ENCODE measurements at places on chromosomes 11 and 22.

- DNase-seq = no peak
Observed at GRCh38 chr22:37639771-37640590, 512 bp downstream of the SH3BP1 start.

DNA sequence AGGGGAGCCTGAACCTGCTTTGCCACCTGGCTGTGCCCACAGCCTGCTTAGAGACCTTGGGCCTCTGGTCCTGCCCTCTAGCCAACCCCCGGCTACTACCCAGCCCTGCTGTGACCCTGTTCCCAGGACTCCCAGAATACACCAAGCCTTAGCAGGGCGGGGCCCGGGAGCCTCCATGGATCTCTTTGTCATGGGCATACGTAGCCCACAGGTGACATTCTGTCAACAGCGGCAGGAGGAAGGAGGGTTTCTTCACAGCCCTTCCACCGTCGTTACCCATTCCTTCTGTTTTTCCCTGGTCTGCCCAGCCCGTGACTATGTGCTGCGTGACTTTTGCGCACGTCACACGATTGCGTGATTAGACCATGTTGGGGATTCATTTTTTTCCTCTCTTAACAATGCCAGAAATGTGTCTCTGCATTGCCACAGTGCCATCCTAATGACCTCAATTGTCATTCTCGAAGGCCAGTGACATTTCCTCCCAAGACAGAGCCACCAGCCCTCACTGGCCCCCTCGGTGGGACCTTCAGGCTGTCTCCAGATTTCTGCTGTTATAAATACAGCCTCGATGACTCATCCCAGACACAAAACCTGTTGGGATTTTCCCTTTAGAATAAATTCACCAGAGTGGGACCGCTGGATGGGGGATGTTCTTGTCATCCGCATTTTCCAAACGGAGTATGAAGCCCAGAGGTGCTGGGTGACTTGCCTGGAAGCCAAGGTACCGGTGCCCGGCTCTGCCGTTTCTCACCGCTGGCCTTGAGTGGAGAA, 9.0 kb downstream of the SYT12 start:
- no peak for DNase-seq

DNA sequence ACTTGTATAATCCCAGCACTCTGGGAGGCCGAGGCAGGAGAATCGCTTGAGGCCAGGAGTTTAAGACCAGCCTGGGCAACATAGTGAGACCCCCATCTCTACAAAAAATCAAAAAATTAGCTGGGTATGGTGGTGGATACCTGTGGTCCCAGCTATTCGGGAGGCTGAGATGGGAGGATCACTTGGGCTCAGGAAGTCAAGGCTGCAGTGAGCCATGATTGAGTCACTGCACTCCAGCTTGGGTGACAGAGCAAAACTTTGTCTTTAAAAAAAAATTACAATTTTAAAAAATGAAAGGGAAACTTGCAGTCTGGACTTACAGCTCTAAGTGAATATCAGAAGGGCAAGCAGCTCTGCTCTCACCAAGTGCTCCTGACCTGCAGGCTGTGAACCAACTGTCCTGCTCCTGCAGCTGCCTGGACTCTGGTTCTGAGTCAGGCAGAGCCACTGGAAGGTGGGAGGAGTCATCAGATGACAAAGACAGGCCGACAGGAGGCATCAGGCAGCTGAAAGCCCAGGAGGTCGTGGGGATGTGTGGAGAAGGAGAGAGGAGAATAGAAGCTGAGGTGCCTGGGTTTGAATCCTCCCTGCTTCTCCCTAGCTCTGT, 9.6 kb downstream of the SMTNL1 start:
- DNase-seq = no peak

- no peak for DNase-seq
Observed at GRCh38 chr11:44878711-44879110, 72.0 kb downstream of the TP53I11 start.

DNA sequence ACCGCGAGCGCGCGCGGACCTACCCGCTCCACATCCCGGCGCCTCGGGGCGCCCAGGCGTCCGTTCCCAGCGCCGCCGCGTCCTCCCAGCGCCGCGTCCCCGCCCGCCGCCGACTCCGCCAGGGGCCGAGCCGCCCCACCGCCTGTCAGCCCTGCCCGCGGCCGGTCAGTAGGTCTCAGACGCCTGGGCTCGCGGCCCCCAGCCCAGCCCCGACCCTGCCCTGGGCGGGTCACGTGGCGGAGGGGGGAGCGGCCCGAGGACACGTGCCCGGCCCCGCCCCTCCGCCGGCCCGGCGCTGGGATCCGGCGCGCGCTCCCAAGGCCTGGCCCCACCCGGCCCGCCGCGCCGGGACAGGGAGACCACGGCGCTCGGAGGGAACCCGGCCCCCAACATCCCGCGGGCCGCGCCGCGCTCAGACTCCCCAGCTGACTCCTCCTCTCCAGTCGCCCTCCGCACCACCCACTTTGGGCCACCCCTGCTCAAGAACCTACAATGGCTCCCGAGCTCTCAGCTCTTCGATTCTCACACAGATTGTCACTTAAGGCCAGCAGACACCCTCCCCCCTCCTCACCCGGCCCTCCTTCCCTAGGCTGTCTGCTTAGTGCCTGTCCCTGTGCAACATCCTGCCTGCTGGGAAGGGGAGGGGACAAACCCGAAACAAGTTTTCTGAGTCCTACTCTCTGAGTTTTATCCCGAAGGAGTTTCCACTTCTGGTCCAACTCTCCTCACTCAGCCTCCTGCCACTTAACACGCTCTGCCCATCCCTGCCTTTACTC, at the start of gene RAB3IL1:
RAB3IL1 (minus strand) TSS at position 233 of the 776 bp plus-strand sequence; CDS start at position 34, 199 bp downstream.
- no peak for DNase-seq

GRCh38 chr11:115411120-115411519, 93.1 kb downstream of the CADM1 start:
- no peak for DNase-seq

GRCh38 chr11:2311353-2312133, 9.7 kb downstream of the TSPAN32 start:
- DNase-seq = no peak

DNA sequence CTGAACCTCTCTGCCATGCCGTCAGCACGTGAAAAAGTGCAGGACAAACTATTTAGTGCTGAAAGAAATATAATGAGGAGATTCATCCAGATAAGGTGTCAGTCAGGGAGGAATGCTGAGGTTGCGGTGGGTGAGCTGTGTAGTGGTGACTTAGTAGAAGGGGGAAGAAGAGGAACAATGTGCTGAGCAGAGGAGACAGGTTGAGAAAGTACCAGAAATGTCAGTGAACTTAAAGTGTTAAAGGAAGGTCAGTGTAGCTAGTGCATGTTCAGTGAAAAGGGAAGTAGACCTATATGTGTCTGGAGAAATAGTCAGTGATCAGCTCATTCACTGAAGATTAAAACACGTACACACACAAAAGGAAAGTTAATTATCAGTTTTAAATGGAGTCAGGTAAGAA, 237.6 kb upstream of the CCDC179 start:
- DNase-seq = no peak

GRCh38 chr11:70567680-70568034, 169.3 kb downstream of the CTTN start:
- no peak for DNase-seq

DNA sequence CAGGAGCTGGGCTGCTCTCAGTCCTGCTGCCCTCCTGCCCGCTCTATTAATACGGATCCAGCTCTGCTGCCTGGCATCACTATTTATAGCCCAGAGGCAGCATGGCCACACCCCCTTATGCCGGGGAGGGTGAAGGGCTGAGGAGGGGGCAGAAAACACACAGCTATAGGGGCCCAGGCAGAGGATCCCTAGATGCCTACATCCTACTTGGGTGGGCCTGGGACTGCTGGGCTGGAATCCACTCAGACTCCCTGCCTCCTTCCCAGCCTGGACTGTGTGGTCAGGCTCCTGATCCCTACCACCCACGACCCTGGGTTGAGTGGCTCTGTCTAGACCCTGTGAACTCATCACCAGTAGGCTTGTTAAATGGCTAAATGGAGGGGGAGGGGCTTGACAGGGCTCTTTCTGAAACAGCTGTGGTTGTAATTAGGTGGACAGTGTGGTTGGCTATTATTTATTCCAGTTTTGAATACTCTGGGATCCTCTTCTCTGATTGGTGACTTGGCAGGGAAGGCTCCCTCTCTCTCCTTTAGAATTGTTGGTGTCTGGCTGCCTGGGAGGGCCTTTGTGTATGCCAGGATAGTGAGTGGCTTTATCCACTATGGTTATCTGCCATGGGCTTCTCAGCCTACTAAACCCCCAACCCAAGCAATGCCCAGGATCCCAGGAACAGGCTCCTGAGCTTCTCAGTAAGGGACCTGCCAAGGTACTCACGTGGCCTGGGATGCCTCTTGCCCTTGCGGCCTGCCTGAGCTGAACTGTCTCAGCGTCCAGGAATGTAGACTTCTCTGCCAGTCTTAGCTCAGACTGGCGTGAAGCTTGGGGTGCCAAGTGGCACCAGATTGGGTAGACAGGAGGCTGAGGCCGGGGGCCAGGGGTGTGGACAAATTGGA, 15.2 kb downstream of the PHLDB1 start:
- DNase-seq = no peak

DNA sequence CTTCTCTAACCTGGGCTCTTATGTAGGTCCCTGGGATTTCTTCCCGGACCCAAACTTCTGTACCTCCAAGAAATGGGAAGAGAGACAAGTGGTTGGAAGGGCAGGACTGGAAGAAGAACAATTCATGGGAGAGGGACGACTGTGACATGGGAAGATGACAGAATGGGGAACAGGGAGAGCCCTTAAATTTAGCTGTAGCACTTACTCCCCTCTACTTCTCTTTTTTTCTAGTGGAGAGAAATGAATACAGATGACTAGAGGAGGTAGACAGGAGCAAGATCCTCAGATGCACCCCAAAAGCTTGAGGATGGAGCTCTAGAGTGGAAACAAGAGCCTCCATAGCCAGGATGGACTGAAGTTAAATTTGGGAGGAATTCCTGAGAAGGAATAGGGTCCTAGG, 2.3 kb downstream of the RHOG start:
- DNase-seq = no peak

DNA sequence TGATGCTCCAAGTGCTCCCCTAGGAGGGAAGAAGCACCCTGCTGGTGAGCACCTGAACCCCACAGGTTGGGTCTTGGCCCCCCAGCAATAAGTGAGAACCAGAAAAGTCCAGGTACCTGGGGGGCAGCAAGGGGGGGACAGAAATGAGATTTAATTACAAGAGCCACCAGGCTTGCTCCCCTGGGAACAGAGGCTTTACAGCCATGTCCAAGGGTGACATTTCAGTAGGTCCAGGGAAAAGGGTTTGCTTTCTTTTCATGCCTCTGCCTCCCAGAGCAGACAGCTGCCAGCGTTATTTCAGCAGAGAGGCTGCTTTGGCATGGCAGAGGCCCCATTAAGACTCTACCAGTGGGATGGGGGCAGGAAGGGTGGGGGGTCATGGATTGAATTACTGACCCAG, 437.7 kb downstream of the BUD13 start:
- DNase-seq = no peak

DNA sequence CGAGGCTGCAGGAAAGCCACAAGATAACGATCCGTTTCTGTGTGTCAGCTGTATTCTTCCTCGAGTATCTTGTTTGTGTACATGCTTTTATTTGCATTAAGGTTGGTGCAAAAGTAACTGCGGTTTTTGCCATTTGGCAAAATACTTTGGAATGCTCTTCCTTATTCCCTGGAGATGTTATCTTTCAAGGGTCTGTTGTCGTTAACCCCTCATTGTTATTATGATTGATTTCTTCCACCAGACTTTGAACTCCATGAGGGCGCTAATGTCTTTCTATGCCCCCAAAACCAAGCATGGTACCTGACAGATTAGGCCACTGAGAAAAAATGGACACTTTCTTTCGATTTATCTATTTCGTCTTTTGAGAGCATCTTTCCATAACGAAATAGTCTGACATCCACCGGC, 563 bp upstream of the PSMA1 start:
- no peak for DNase-seq

- no peak for DNase-seq
Observed at GRCh38 chr11:10302359-10302743, 2.5 kb upstream of the ADM start.

- peak; percentile 74 for DNase-seq
Observed at GRCh38 chr22:36385491-36386350, 2.0 kb downstream of the MYH9 start.

All from T-helper 22 cell (primary cell).